Esophagus squamous epithelium (tissue), 5 donors: ENCODE measurements at places on chromosomes 11 and 22. TPM values are rescaled to one million over a fixed set of nuclear protein-coding genes. Genes with fewer than 3 reads are reported as not detected.

UBQLNL gene
- total RNA-seq: not detected

CCDC188 gene
- not detected for total RNA-seq

NTM gene
- 0.88 TPM for total RNA-seq

HEPN1 gene
- total RNA-seq: not detected

APOA4 gene
- not detected for total RNA-seq

GVQW3 gene
- not detected for total RNA-seq

TM7SF2 gene
- 96.5 TPM for total RNA-seq

CHST1 gene
- total RNA-seq: 0.27 TPM

KCNQ1 gene
- 0.61 TPM for total RNA-seq

P4HA3 gene
- total RNA-seq: 0.19 TPM

TSGA10IP gene
- not detected for total RNA-seq

RTN4RL2 gene
- 0.66 TPM for total RNA-seq

BRSK2 gene
- not detected for total RNA-seq

RNF214 gene
- 5.0 TPM for total RNA-seq

SLN gene
- not detected for total RNA-seq

RIMBP3B gene
- not detected for total RNA-seq
